Esophagus squamous epithelium (tissue), 5 donors: ENCODE measurements at places on chromosomes 16 and 17.

- no peak for DNase-seq
Observed at GRCh38 chr17:41907633-41908539, 10.9 kb downstream of the ACLY start.

- DNase-seq: no peak
Observed at GRCh38 chr16:66428682-66429251, 1.7 kb downstream of the BEAN1 start.

GRCh38 chr17:77506371-77506991, 365.7 kb downstream of the SEC14L1 start:
- DNase-seq: no peak

DNA sequence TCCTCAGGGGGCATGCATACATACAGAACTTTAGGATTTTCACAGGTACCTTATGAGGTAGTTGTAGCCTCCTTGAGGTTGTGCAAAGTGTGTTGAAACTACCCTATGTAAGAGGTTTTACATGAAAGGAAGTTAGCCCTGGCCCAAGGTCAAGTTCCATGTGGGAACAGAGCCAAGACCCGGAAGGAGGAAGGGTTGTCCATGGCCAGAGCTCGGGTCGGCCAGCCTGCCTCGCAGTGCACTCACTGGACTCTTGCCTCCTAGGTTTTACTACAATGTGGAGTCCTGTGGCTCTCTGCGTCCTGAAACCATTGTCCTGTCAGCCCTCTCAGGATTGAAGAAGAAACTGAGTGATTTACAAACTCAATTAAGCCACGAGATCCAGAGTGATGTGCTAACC, 8.2 kb downstream of the POLR2C start:
- DNase-seq: no peak

DNA sequence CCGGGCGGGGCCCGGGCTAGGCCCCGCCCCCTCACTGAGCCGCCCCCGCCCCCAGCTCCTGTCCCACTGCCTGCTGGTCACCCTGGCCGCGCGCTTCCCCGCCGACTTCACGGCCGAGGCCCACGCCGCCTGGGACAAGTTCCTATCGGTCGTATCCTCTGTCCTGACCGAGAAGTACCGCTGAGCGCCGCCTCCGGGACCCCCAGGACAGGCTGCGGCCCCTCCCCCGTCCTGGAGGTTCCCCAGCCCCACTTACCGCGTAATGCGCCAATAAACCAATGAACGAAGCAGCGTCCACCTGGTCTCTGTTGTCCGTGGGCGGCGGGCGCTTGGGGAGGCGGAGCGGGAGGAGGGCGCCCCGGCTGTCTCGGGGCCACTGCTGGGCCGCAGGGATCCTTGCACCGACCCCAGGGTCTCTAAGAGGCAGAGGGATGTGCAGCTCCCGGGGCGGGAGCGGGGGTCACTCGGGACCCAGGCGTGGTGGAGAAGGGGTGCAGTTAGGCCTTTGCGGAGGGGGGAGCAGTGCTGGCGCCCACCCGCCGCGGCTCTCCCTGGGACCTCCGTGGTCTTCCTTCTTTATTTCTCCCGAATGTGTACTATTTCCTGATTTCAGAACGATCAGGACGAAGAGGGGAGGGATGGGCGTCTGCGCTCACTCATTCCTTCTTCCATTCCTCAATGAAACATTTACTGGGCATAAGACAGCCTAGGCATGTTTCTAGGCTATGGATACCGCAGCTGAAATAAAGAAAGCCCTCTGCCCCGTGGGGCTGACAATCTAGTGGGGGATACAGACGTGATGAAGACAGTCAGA, 2.0 kb downstream of the HBZ start:
- DNase-seq: no peak

GRCh38 chr16:75433732-75434413, 570 bp upstream of the CFDP1 start:
- no peak for DNase-seq

DNA sequence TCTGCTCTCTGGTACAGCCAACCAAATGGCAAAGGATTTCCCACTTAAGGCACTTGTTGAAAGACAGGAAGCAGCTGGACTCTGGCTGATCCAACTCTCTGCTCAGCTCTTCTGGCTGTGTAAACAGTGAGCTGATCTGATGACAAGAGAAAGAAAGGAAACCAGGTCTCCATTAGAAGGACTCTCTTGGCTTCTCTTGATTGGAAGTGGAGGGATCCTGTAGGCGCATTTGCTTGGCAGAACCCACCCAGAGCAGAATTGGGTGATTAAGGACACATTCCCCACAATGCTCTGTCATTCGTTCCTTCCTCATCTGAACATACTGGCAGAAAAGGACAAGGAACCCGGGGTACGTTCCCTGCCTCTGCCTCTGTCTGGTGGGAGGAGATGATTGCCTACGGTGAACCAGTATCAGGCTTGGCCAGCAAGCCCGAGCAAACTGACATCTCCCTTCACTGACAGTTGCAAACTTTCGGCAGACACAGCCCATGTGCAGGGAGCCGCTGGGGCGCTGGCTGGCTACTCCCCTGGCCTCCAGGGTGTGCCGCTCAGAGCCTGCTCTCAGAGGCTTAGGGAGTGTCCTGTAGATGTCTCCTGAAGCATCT, 29.1 kb downstream of the LDHD start:
- no peak for DNase-seq

- no peak for DNase-seq
Observed at GRCh38 chr17:17001874-17002520, 30.1 kb upstream of the TNFRSF13B start.

GRCh38 chr16:14618566-14618965, 11.5 kb downstream of the PARN start:
- DNase-seq: no peak
